RWPE2 (cell line): ENCODE measurements at places on chromosomes 2 and 18.
A peak's percentile ranks its signal among the peaks of the same experiment; 100 is the strongest.

- no peak for DNase-seq
Measured at GRCh38 chr2:122799391-122799790, 1043.9 kb downstream of the TSN start.

DNA sequence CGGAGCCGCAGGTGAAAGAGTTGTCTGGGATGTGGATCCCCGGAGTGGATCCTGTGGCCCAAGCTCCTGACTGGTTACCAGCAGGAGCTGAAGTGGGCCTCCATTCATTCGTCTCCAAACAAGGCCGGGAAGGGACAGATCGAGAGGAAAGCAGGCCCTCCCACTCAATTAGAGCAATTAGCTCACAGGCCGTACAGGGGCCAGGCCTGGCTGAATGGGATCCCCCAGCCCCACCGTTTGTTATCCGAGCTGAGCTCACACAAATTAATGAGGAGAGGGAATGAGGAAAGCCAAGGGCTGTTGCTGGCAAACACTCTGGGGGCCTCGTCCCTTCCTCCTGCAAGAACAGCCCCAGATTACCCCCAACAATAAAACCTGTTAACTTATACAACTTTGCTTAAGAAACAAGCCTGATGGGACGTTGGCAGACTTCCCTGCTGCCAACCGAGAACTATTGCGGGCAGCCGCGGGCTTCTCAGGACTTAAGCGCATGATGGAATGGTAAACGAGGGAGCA lies 338.0 kb downstream of the BCL11A start:
- no peak for DNase-seq

DNA sequence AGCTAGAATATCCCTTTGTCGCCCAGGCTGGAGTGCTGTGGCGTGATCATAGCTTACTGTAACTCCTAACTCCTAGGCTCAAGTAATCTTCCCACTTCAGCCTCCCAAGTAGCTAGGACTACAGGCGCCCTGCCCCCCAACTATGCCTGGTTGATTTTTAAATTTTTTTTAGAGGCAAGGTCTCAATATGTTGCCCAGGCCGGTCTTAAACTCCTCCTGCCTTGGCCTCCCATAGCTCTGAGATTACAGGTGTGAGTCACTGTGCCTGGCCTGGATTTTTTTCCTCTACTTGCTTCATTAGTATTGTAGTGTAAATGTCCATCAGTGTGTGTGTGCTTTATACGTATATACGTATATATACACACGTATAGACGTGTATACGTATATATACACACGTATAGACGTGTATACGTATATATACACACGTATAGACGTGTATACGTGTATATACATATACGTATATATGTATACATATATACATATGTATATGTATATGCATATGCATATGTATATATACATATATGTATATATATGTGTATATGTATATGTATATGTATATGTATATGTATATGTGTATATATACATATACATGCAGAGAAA lies 124.4 kb downstream of the DIS3L2 start:
- no peak for DNase-seq

DNA sequence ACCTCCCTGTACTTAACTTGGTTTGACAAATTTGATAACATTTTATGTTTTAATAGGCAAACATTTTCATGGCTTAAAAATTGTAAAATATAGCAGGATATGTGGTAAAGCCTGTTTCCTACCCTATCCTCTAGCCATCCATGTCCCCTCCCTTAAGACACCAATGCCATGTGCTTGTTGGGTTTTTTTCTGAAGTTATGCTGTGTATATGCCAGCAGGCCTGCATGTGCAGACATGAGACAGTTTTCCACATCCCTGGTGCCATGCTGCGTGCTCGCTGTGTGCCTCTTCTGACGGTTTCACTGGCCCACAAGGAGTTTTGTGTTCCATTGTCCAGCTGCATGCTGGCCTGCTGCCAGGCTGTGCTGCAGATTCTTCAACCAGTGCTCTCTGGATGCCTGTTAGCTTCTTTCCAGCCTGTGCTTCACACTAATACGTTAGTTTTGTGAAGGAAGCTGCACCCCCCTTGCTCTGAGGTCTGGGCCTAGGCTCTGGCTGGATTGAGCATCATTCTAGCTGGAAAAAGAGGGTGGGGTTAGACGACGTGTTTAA lies 16.9 kb downstream of the INPP4A start:
- DNase-seq: no peak

- no peak for DNase-seq
Measured at GRCh38 chr18:27014841-27015240, 149.3 kb upstream of the AQP4 start.

- DNase-seq: peak; percentile 66
Measured at GRCh38 chr2:96860065-96861029, 2.5 kb upstream of the ANKRD39 start.

DNA sequence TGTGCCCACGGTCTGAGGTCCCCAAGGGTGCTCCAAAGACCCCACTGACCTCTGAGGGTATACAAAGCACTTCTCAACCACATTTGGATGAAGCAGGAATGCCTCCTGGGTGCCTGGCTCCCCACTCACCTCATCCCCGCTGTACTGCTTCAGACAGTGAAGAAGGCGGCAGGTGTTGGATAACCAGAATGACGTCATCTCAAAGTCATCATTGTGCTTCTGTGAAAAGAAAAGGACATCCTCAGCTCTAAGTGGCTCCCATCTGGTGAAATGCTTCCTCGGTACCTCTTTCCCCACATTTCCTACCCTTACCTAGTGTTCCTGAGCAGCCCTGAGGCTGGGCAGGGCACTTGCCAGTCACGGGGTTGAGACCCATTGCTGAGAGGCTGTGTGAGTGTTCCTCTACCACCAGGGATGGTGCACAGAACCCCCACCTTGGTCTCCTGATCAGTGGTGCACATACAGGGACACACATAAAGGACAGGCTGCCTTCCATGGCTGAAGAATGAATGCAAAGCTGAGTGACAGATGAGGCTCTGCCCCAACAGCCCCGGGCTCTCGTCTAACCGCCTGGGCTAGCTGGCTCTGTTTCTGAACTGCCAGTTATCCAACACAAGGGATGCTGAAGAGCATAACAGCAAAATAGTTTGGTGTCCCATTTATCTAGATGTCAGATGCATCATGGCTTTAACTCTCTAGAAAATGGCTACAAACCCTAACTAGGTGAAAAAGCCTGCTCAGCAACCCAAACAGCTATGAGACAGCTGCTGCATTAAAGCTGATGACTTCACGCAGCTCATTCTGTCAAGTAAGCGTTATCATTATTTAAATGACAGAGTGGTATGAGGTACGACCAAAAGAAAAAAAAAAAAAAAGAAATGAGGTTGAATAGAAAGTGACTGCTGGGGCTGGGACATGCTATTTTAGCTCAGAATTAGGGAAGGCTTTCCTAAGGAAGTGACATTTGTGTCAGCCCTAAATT lies 28.2 kb upstream of the ACAA2 start:
- DNase-seq: no peak

- DNase-seq: no peak
Measured at GRCh38 chr18:24270358-24270936, 127.2 kb downstream of the OSBPL1A start.

DNA sequence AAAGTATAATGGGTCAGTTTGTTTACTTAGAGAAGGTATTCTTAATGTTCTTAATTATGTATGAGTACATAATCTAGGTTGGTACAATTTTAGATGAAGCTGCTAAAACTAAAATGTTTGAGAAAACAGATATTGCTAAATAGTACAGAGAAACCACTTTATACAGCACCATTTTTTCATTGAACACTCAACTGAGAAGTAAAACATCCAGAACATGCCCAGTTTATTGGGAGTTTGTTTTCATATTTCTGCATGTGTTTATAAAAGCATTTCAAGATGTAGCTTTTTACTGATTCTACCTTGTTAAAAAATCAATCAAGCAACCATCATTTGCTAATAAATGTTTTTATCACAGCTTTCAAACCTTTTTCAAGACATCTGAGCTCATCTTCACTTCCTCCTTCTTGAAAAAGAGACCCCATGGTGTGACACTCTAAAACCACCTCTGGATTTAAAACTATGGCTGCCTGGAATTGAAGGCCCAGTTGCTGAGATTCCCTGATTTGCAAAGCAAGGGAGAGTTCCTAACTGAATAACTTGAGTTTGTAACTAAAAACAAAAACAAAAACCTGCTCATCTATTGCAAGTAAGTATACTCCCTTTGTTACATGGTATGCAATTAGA lies 585.9 kb downstream of the ZEB2 start:
- no peak for DNase-seq

- no peak for DNase-seq
Measured at GRCh38 chr2:31079665-31080064, 58.6 kb downstream of the GALNT14 start.

DNA sequence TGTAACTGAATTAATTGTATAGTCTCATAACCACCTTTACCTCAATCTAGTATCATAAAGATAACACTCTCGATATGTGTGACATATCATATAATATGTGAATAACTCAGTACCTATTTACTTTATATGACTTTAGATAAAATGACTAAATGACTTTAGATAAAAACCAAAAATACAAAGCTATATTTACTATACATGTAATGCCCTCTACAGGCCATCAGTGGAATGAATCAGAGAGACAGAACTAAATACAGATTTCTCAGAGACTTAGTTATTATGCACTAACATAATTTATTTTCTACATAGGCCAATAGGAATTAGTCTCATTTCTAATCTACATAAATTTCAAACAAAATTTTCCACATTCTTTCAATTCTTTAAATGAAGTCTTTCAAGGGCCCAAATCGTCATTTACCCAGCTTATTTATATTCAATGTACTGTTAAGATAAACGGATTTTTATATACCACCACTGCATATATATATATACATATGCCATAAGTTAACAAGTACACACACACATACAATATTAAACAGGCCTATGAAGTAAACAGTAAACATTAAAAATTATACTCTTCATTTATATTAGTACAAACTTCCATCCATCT lies 219.9 kb downstream of the EXOC6B start:
- DNase-seq: no peak

DNA sequence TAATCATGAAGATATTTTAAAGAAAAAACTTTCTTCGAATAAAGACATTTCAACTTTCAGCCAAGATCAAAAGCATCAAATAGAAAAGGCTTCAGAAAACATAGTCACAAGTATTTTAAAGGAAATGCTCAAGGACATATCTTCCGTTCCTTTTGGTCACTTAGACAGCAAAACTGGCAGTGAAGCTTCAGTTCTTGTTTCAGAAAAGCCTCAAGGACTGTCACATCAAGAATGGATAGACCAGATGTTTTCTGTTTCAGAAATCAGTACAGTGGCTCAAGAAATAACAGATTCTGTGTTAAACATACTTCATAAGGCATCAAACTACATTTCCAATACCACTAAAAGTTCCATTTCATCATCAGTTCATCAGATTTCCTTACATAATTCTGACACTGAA lies 51.8 kb downstream of the FSIP2 start:
- DNase-seq: no peak

- DNase-seq: no peak
Measured at GRCh38 chr18:8876887-8877286, 171.5 kb downstream of the MTCL1 start.

GRCh38 chr2:121884078-121884477 lies 128.6 kb downstream of the TSN start:
- no peak for DNase-seq

GRCh38 chr2:27730261-27730662 lies 41.3 kb upstream of the MRPL33 start:
- DNase-seq: no peak

DNA sequence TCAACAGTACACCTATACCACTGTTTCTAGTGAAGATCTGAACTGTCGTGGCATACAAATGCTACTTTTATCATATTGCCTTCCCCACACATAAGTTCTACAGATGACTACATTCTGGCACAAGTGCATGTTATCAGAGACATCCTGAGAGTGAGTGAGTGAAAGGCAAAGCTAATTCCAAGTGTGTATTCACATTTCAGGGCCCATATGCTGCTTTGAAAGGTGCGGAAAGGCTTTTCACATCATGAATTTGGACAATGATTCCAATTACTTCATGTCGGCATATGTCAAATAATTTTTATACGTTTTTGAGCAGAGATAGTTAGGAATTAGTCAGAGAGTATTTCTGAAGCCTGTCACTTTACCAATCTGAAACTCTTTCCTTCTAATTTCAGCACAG lies 101.7 kb downstream of the GAREM1 start:
- no peak for DNase-seq

GRCh38 chr2:15300624-15301573 lies 260.2 kb downstream of the NBAS start:
- DNase-seq: no peak

GRCh38 chr2:193542762-193543161 lies 1348.0 kb upstream of the TMEFF2 start:
- no peak for DNase-seq

- no peak for DNase-seq
Measured at GRCh38 chr2:34627003-34627402, 1027.9 kb upstream of the FAM98A start.

DNA sequence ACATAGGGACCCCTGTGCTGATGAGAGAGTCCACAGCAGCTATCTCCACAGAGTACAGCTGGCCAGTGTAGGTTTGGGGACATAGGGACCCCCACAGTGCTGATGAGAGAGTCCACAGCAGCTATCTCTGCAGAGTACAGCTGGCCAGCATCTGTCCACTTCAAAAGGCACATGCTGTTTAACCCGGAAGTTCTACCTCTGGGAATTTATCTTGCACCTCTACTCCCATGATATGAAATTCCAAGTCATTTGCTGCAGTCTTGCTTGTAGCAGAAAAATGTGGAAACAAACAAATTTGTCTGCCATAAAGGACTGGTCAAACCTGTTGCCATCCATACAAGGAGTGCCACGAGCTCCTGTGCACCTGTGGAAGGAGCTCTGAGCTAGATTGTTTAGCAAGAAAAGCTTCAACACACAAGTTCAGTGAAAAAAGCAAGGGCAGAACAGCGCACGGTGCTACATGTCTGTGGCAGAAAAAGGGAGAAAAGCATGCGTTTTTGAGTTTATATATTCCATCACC lies 33.1 kb downstream of the LRRFIP1 start:
- no peak for DNase-seq

- no peak for DNase-seq
Measured at GRCh38 chr2:35932276-35932963, 423.2 kb upstream of the CRIM1 start.

GRCh38 chr2:235661952-235662351 lies 168.1 kb downstream of the AGAP1 start:
- no peak for DNase-seq

- DNase-seq: no peak
Measured at GRCh38 chr18:48961547-48961946, 10.8 kb upstream of the SMAD7 start.

GRCh38 chr2:118808429-118808809 lies 39.0 kb downstream of the EN1 start:
- DNase-seq: no peak
